ENCODE measurements at places on chromosomes 2 and 18.

- peak; percentile 36 for DNase-seq
Measured at GRCh38 chr2:45812011-45812500, 160.6 kb downstream of the PRKCE start.

GRCh38 chr18:33652635-33653034 is 74.6 kb downstream of the ASXL3 start:
- DNase-seq: no peak

DNA sequence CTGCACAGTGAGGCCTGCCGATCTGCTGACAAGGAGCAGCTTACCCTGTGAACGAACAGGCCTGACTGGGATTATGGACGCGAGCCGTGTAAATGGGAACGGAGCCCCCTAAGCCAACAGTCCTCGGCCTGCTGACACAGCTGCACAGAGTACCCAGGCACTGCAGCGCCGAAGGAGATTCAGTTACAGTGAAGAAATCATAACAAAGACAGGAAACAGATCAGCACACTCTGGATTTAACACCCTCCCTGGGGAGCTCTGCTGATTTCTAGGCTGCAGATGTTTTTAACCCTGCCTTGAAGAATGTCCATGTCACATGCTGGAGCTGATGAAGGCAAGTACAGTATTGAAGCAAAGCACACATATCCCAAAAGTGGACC is 43.4 kb downstream of the COLEC12 start:
- no peak for DNase-seq

GRCh38 chr18:13271302-13271911 is 52.8 kb downstream of the LDLRAD4 start:
- DNase-seq: no peak

GRCh38 chr2:109180786-109181185 is 51.8 kb downstream of the SH3RF3 start:
- DNase-seq: no peak

DNA sequence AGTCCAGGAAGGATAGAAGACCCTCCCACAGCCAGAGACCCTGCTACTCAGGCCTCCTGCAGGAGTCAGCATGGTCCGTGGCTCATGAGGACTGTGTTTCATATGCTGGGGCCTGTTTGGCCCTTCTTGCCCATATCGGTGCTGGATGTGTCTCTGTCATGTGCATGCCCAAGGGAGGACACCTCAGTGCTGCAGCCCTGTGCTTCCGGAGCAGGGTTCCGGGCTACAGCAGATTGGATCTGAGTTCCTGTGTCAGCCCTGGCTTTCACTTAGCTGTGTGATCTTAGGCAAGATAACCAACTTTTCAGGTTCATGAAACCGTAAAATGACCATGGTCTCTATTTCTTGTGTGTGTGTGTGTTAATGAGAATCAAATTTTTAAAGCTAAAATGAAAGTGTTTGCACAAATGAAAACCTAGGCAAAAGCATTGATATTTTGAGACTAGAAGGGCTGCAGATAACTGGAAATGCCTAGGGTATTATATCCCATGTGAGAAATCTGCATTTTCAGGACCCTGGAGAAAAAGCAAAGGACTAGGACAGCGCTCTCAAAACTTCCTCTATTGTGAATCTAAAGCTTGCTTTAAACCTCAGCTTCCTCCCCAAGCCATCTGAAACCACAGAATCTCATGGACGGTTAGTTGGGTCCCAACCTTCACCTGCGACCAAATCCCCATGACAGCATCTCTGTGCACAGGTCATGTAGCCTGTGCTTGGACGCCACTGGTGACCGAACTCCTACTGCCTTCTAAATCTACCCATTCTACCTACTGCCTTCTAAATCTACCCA is 58.8 kb upstream of the CAPN13 start:
- DNase-seq: no peak

- no peak for DNase-seq
Measured at GRCh38 chr18:8787371-8787670, 82.0 kb downstream of the MTCL1 start.

DNA sequence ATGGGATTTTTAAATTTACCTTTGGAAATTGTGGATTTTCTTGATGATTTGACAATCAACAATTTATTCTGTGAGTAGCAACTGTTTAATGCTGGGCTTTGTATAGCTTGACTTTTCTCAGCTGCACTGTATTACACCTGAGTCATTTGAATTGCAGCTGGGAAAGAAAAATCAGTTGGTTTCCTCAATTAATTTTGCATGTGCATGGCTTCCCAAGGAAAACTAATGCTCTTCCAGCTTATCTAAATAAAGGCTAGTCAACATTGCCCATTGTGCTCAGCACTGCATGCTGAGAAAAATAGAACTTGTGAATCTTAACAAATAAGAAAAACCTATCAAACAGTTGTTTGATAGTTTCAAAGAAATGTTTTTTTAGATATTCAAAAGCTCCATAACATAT is 268.3 kb upstream of the CDH20 start:
- no peak for DNase-seq

- no peak for DNase-seq
Measured at GRCh38 chr18:51363384-51363783, 165.9 kb upstream of the MEX3C start.

DNA sequence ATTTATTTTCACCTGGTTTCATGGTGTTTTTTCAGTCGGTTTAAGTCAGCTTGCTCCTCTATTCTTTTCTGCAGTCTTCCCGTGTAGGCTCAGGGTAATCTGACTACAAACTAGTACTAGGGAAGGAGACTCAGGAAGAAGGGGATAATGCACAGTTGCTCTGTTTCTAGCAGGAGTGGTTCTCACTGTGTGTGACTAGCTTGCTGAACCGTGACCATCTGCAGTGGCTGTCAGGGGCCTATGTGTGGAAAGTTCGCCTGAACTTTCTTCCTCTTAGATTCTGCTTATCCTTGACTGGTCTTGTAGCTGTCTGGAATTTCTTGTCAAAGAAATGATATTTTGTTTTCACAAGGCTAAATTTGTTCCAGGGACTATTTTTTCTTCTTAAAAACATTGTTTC is 46.3 kb upstream of the AQP4 start:
- no peak for DNase-seq

DNA sequence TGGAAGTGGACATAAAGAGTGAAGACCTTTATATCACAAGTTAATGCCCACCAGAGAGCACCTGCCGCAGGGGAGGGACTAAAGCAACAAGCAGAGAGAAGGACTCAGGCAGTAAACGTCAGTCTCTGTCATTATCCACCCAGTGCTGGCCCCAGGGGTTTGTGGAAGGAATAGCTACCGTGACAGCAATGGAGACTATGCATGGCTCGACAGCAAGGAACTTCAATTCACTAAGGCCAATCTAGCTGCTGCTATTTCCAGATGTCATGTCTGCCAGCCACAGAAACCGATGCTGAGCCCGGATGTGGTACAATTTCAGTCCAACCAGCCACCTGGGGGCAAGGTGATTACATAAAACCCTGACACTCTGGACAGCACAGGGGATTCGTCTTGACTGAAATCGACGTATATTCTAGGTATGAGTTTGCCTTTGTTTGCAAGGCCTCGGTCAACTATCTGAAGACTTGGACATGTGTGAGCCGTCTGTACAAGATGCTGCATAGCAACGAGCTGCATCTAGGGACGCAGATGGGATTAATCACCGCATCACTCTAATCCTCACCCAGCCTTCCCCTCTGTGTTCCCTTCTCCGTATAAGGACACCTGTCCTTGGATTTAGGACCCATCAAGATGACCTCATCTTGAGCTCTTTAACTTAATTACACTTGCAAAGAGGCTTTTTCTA is 154.1 kb upstream of the SH3BP4 start:
- no peak for DNase-seq

- DNase-seq: no peak
Measured at GRCh38 chr2:160298960-160299359, 98.9 kb upstream of the ITGB6 start.

DNA sequence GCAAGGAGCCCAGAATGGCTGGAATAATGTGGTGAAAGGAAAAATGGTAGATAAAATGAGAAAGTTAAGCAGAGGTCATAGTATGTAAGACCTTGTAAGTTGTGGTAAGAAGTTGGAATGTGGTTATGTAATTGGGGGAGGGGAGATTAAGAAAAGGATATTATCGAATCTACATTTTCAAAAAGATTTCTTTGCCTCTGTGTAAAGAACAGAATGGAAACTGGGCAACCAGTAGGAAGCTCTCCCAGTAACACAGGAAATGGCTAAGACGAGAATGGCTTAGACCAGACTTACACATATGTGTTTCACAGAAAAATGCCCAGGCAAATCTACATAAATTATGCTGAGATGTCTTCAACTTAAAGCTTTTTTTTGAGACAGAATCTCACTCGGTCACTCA is 13.2 kb downstream of the MEMO1 start:
- no peak for DNase-seq

DNA sequence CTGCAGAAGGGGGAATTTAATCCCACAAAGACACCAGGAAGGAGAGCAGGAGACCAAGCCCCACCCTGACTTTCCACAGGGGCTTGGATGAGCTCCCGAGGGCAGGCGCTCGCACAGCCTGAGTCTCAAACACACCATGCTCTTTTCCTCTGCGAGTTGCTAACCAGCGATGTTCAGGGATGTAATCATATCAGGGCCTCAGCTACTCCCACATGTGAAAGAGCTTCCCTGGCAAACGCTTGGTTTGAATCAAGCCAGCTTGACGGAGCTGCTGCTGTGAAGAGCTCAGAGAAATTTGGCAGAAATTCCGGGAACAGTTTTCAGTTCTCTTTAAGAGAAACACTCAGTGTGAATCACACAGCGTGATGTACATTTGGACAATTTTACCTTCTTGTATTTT is 385.8 kb downstream of the GALR1 start:
- DNase-seq: no peak

DNA sequence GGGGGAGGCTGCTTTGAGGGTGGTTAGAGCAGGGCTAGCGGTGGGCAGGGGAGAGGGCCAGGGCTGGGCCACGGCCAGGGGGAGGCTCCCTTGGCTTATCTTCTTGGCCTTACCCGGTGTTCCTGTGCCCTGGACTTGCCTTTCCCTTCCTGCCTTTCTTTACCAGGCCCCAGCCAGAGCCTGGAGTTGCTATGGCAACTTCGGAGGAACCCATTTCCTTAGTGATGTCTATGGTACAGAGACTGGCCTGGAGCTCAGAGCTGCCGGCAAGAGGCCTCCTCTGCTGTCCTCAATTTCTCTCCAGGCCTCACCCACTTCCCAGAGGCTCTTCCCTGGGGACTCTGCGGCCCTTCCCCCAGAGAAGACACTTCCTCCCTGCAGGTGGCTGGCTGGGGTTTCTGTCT is 11.5 kb downstream of the SPEG start:
- DNase-seq: no peak

- no peak for DNase-seq
Measured at GRCh38 chr18:73696171-73696570, 451.5 kb downstream of the FBXO15 start.

DNA sequence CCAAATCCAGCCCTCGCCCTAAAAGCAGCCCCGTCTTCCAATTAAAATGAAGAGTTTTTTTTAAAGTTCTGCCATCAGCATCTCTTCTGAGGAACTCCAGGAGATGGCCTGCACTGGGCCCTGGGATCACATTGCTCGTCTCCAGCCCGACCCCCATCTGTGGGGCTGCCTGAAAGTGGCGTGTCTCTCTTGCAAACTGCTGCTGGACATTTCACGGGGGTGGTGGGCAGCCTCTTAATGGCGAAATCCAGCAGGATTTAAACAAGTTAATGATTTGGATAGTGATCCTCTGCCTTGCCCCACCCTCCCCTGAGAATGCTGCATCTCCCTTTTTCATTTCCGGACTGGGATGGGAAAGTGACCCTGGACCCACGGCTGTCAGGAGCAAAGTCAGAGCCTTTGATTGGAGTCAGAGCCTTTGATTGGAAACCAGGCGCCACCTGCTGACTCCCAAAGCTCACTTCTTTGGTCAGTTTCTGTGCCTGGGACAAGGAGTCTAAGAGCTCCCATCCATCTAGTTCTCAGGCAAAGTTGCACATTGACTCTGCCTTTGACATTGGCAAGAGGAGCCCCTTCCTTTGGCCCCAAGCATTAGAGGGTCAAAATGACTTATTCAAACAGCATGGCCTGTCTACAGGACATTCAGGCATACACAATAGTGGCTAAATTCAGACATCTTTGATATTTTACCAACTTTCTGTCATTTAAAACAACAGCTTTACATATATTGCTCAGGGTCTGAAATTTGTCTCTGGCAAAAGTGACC is 155.2 kb downstream of the SH3BP4 start:
- no peak for DNase-seq

- no peak for DNase-seq
Measured at GRCh38 chr18:10840743-10841142, 308.6 kb downstream of the PIEZO2 start.

- no peak for DNase-seq
Measured at GRCh38 chr18:44852818-44853217, 172.1 kb downstream of the SETBP1 start.

DNA sequence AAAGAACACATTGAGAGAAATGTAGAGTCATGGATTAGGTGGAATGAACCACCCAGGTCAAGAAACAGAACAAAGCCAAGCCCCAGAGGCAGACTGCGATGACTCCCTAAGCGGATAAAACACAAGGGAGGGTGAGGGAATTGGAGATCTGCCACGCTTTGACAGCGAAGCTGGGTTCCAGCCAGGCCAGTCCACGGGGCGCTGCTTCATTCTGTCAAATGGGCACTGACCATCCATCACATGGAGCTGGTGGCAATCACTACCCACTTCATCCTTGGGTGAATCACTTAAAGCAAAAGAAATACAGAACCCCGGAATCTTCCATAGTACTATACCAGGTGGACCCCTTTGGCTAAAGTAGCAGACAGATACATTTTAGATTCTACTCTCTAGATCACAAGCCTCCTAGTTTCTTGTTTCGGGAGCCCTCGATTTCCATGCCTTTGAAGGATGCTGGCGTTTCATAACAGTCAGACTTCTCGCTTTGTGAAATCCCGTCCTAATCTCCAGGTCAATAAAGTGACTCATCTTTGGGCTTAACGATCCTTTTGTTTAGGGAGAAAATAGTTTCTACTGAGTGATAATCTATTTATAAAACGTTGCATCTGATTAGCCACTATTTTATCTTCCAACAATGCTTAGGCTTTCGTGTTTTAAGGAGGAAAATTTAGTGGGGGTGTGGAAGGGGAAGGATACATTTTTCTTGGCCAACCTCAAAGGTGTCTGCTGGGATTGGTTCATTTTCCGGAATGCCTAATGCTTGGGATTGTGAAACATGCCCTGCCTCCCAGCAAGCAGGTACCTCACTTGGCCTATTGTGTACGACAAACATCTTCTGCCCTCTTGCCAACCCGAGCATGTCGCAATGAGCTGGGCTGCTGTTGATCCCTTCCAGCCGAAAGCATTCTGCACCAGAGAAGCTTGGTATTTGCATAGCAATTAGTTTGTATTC is 44.1 kb upstream of the HDAC4 start:
- DNase-seq: peak; percentile 52
